Cerebellar nuclear complex (tissue), 1 donor: ENCODE measurements at places on chromosomes 11 and 22.

- no peak for DNase-seq
Measured at GRCh38 chr22:35484651-35485556, 55.7 kb upstream of the RASD2 start.

DNA sequence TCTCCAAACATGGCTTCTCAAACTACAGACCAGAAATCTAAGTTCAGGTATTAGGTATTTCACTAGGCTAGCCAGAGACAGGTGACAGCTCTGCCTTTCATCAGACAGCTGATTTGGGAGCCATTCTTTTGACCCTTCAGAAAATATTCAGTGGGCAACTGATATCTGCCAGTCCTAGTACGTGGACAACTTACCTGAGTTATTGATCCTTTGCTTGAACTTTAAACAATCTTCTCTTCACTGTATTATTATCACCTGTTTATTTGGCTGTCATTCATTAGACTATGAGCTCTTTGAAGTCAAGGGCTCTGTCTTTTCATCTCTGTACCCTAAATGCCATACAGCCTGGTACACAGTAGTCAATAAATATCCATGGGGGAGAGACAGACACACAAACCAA lies 17.2 kb downstream of the TRIM66 start:
- DNase-seq: no peak

GRCh38 chr22:37326726-37327125 lies 44.4 kb downstream of the CYTH4 start:
- no peak for DNase-seq

- DNase-seq: no peak
Measured at GRCh38 chr11:109892321-109892794, 200.8 kb upstream of the ZC3H12C start.

- DNase-seq: peak; percentile 34
Measured at GRCh38 chr22:23984430-23984829, 4.5 kb downstream of the GSTT2 start.

DNA sequence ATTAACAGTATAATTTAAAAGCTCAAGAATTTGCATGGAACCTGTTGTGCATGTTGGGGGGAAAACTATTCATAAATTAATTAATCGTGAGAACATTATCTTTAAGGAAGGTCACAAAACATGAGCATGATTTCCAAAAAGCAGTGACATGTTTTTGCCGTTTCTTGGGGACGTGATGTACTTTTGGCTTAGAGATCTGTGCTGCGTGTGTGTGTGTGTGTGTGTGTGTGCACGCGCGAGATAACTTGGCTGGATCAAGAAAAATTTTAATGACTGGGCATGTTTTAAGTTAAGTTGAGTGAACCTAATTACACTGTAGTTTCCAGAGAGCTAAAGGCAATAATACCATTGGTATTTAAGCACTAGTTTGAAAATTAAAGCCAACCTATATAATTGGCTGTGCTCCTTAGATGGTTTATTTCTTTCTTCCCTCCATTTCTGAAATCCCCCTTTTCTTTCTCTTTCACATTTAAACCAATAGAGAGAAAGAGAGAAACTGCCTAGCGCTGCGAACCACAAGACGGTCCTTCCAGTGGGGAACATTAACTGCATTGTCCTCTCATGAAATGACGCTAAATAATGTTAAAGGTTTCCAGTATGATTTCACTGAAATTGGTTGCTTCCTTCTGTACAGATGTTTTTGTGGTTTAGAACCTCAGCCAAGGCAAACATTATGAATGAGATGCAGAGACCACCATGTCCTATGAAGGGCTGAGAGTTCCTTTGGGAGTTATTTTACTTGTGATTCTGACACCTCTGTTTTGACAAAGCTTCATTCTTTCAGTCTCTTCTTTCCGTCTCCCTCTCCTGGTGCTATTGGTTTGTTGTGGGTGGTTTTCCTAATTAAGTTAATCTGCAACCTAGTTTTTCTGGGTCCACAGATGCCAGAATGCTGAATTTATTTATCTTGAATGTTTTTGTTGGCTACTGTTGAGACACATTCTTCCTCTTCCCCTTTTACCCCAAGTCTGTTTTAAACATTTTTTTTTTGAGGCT lies 51.7 kb downstream of the ZBTB16 start:
- DNase-seq: no peak

- no peak for DNase-seq
Measured at GRCh38 chr11:72589802-72590761, 84.1 kb downstream of the PDE2A start.

DNA sequence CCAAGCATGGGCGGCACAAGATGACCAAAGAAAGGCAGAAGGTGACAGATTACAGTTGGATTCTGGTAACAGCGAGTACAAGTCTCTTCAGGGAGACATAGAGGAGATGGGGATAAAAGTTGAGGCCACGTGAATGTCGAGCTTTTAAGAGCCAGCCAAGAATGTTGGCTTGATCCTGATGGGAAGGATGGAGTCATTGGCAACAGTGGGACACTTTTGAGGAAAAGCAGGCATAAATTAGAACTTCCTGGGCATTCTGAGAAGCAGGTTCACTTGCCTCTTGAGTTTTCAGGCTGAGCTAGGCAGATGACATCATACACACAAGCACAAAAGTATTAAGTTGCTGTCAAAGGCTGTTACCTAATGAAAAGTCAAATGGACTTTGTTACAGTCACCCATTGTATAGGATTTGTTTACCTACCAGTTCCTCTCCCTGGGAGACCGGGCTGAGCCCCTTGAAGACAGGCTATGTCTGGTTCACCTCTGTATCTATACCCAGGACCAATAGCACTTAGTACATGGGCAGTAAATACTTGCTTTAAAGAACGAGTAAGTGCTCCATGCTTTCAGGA lies 41.1 kb downstream of the TNRC6B start:
- no peak for DNase-seq

GRCh38 chr22:46373921-46374662 lies 38.6 kb downstream of the TRMU start:
- DNase-seq: no peak

GRCh38 chr11:122394313-122394712 lies 261.2 kb upstream of the UBASH3B start:
- DNase-seq: no peak

DNA sequence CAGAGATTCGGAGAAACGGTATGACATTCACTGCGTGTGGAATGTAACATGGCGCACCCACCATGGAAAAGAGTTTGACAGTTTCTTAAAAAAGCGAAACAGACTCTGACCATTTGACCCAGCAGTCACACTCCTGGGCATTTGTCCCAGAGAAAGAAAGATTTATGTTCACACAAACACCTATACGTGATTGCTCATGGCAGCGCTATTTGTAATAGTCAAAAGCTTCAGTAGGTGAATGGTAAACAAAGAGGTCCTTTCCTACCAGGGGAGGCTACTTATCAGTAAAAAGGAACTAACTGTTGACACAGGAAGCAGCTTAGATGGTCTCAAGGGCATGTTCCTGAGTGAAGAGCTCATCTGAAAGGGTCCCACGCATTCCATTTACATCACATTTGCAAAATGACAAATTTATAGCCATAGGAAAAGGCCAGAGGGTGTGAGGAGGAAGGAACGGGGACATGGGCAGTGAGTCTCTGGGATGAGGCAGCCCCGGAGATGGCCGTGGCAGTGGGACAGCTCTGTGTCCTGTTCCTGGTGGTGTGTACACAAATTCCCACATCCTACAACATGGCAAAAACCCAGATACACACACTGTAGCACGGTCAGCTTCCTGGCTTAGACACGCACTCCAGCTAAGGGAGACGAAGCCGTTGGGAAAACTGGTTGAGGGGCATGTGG lies 14.6 kb upstream of the KRTAP5-6 start:
- DNase-seq: no peak

DNA sequence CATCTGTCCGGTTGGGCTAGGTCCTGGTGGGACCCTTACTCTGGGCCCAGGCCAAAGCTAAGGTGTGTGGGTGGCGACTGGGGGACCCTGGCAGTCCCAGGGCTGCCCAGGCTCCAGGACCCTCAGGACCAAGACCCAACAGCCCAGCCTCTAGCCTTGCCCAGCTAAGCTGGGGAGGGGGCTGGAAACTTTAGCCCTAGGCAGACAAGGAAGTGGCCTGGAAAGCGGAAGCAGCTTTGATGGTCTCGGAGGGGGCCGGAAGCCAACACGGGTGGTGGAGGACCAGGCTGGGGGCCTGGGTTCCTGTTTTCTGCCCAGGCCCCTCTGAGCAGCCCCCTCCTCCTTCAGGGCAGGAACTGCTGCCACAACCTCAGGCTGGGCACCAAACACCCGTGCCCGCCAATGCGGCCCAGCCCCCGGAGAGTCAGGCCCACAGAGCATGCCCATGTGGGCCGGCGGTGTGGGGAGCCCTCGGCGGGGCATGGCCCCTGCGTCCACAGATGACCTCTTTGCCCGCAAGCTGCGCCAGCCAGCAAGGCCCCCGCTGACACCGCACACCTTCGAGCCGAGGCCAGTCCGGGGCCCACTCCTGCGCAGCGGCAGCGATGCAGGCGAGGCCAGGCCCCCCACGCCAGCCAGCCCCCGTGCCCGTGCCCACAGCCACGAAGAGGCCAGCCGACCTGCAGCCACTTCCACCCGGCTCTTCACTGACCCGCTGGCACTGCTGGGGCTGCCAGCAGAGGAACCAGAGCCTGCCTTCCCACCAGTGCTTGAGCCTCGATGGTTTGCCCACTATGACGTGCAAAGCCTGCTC lies 2.8 kb downstream of the SIPA1 start:
- no peak for DNase-seq

DNA sequence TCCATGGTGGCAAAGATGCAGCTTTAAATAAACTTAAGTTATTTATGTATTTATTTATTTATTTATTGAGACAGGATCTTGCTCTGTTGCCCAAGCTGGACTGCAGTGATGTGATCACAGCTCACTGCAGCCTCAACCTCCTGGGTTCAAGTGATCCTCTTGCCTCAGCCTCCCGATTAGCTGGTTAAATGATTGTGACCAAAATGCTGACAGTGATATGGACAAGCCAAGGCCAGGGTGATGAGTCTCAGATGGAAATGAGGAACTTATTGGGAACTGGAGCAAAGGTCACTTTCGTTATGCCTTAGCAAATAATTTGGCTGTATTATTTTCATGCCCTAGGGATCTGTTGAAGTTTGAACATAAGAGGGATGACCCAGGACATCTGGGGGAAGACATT lies 9.3 kb upstream of the LRP5 start:
- no peak for DNase-seq

DNA sequence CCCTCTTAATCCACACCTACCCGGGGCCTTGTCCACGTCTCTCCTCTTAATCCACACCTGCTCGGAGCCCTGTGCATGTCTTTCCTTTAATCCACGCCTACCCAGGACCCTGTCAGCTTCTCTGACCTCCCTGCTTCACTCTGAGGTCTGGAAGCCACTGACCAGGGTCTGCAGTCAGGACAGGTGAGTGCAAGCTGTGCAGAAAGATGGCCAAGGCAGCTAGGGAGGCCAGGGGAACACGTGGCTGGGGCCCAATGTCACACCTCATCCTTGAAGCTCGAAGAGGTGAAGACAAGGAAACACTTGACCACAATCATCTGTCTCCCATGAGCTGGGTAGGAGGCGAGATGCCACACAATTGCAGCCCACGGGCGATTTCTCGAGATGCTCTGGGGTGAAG lies 1516.9 kb downstream of the BRD1 start:
- no peak for DNase-seq

- no peak for DNase-seq
Measured at GRCh38 chr22:35349368-35349703, 31.6 kb upstream of the HMOX1 start.

DNA sequence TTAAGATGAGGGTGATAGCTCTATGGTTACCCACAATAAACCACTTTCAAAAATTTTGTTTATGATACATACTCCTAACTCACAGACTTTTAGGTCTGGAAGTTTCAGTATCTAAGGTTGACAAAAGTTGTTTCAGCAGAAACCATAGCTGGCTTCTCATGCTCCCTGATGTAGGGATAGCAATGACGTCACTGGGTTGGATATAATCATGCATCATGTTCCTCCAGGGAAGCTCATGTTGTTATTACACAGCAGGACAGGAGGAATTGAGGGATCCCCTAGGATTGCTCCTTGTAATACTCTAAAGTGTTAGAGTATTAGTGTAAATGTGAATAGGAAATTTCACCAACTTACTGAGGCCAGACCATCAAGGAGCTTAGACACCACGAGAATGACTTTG lies 23.6 kb downstream of the APOL3 start:
- no peak for DNase-seq

- DNase-seq: peak; percentile 69
Measured at GRCh38 chr22:38700789-38701628, at the start of gene JOSD1. JOSD1 (minus strand) TSS chr22:38700943; CDS start chr22:38699987, 956 bp downstream.
